T-helper 2 cell (primary cell): ENCODE measurements at places on chromosomes 5 and 9.

GRCh38 chr5:132203916-132204315 is 23.7 kb downstream of the P4HA2 start:
- DNase-seq = no peak

- no peak for DNase-seq
Measured at GRCh38 chr5:155711882-155712281, 615.1 kb upstream of the SGCD start.

DNA sequence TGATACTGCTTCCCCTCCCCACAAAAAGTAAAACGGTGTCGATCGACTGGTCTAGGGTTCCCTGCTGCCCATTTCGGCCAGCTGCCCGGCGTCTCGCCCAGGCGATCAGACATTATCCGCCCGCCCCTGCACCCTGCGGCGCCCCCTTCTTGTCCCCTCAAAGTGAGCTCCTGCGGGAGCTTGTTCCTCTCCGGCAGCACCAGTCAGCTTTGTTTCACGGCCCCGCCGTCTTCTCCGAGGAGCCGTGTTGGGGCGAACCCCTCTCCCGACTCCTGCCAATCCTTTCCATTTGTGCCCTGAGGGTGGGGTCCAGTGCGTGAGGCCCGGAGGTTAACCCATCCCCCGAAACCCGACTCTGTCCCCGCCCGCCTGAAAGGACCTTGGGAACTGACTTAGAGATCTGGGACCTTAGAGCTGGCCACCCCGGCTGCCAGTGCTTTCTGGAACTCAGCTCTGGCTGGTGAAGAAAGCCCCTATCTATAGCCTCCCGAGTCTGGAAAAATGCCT is 518 bp downstream of the UBE2B start:
- DNase-seq = peak; percentile 13

DNA sequence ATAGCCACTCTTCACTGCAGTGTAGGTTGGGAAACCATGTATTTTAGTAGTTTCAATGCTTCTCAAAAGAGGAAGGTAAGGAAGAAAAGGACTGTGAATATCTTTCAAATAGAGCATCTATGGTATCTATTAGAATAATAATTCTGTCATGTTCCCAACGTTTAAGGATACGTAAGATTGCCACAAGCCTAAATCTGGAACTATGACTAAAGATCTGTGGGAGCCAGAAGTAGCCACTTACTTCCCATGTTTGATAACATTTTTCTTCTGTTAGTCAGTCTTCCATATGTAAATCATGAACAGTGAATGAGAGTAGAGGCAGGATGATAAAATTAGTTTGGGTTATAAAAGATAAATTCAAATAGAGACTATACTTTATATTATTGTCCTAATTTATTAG is 16.3 kb upstream of the MROH2B start:
- DNase-seq = no peak

DNA sequence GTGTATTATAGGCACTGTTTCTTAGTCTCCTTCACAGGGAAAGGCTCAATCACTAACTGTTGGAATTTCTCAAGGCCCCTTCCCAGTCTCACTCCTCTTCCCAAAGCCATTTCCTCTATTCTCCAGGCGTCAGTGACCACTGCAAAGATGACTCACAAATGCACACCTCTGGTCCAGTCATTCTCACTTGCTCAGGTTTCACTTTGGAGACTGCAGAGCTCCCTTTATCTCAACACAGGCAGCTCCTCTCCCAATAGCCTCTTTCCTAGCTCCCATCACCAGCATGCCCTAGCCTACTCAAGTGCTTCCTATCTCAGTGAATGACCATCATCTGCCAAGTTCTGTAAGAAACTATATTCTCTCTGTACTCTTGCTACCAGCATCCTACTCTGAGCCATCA is 323.6 kb downstream of the NTRK2 start:
- no peak for DNase-seq

DNA sequence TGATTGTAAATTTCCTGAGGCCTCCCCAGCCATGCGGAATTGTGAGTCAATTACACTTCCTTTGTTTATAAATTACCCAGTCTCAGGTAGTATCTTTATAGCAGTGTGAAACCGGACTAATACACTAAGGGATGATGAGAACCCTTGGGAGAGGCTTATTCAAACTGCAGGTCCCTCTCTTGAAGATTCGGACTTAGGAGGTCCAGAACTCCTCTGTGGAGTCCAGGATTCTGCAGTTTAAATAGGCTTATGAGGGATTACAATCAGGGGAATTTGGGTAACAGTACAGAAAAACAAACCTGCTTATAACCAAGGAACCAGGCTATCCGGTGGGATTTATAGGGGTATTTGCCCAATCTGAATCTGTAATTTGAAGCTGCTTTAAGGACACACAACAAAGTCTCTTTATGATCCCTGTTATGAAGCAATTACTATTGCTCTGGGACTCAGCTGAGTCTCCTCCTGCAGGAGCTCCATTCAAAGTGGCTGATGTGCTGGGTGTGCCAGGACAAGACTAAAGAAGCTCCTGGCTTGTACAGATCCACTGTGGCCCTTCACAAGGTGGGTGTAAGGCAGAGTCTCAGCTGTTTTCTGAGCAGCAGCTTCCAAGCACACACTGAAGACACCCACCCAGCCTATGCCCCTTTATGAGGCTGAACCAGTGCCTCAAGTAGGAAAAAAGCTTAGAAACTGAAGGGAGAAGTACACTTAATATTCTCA is 41.8 kb upstream of the LHFPL2 start:
- no peak for DNase-seq

GRCh38 chr5:57710126-57710525 is 227.5 kb upstream of the ACTBL2 start:
- no peak for DNase-seq

DNA sequence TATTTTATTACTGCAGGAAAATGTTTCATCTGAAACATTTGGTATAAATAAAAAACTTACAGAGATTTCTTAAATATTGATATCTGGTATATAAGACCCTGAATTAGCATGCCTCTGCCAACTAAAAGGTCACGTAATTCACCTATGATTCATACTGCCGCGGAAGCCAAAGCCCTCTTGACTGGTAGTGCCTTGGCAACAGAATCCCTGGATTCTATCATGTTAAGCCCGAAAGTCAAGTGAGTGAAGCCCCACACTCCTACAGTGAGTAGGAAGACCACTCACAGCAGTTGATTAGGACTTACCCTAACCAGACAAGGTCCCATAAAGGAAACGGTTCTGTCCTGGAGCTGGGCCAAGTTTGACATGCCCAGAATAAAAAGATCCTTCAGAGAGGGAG is 175.6 kb upstream of the NREP start:
- DNase-seq = no peak

DNA sequence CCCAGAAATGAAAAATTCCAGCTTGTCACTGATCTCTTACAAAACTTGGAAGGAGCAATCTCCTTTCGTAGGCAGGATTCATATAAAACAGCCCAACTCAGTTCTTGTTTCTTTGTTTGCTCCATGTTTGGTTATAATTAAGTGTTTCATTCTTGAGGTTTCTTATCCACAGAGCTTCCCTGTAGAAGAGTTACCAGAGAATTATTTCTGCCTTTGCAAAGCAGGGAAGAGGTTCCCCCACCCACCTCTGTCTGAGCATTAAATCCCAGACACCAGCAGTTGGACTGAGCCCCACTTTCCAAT is 34.1 kb upstream of the RAI14 start:
- DNase-seq = no peak

GRCh38 chr5:146368137-146368536 is 29.5 kb downstream of the POU4F3 start:
- no peak for DNase-seq

GRCh38 chr9:92480986-92481633 is 1.2 kb downstream of the ASPN start:
- DNase-seq = no peak

DNA sequence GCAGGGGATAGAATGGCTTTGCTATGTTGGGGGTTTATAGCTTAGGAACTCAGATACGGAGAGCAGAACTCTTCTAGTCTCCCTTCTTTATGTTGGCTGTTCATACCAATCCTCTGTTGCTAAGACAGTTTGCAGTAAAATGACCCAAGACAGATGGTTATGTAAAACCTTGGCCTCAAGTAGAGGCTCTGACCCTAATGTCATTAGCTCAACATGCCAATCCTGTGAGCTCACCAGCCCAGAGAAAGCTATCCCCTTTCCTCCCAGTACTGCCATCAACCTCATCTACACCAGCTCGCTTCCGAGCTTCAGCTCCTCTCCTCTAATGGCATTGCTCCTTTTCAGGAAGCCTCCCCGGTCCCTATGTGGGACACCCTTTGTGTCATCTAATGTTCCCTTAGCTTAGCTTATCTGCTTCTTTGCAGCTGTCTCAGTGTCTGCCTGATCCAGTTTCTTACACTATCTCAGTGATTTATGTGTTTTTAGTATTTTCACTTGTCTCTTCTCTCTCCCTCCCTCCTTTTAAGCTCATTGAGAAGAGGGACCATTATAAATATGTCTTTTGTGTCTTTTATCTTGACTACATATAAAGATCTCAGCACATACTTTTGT is 281.3 kb upstream of the CLINT1 start:
- no peak for DNase-seq

- no peak for DNase-seq
Measured at GRCh38 chr5:167064198-167064776, 1227.2 kb upstream of the WWC1 start.

DNA sequence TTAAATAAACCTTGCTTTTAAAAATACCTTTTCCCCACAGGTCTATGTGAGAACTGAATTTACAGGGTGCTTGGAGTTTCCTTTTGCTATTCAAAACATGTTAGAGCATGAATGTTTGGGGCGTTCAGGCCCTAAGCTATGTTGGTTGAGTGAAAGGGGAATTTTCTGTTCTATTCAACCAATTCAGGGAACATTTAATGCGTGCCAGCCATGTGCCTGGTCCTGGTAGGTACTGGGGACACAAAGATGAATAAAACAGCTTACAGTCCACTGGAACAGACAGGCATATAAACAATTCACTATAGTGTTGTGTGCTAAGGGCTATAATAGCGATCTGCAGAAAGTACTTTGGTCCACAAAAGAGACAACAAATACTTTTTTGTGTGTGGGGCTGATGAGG is 108.5 kb downstream of the ZSWIM6 start:
- DNase-seq = no peak

GRCh38 chr5:124789104-124789605 is 42.7 kb upstream of the ZNF608 start:
- DNase-seq = no peak

- DNase-seq = no peak
Measured at GRCh38 chr5:141883184-141883891, 5.1 kb upstream of the PCDH1 start.

DNA sequence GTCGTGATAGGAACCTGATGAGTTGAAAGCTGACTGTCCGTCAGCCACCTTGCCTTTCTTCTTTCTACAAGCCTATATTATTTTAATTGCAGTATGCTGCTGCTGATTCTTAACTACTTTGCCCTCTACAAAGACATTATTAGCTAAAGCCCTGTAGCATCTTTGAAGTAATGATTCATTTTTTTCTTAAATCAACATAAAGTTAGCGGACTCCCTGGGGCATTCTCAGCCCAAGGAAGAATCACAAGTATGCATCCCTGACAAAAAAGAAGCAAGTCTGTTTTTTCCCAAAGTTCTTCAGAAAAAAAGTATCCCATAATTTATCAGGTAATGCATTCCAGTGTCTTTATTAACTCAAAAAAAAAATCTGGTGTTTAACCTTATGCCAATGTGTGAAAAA is 69.5 kb upstream of the TAS2R1 start:
- no peak for DNase-seq

- DNase-seq = no peak
Measured at GRCh38 chr5:137176126-137176525, 323.0 kb downstream of the SPOCK1 start.

GRCh38 chr9:35488566-35489312 is 1.2 kb upstream of the RUSC2 start:
- no peak for DNase-seq

DNA sequence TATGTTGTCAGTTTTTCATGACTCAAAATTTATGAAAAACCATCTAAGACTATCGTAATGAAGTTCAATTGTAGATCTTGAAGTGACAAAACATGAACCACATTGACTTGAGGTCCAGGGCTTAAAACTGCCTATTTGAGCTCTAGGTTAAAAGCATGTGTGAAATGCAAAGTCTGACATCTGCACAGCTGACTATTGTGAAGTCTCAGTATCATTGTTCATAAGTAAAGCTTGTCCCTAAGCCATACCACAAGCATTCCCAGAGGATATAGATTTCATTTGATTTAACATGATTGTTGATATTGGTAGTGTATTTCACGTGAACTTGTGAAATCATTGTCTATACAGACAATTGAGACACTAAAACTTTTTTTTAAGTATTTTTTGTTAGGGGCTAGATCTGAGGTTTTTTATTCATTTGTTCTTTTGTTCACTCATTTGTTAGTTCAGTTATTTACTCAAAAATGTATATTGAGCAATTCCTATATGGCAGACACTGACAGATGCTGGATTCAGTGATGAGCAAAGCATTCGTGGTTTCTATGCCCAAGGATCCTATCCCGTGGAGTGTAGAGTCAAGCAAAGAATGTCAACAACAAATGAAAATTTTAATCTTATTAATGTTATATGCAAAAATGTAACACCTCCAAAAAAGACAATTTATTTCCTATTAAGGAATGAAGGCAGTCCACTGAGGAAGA is 485.2 kb downstream of the RAB3C start:
- DNase-seq = no peak

DNA sequence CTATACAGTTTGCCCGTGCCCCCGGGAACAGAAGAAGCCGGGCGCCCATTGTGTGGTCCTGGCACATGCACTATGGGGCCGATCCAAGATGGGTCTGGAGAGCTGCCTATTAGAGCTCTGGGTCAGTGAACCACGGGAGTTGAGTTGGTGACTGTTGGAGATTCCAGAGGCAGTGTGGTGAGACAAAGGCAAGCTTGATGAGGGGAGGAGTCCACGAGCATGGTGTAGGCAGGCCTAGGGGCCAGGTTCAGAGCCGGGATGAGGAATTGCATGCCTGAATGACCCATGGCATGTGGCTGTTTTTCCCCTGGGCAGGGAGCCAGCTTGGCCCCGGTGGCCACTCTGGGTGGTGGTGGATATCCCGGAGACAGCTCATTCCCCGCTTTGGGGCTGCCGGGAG is 84.4 kb upstream of the STC2 start:
- DNase-seq = no peak

DNA sequence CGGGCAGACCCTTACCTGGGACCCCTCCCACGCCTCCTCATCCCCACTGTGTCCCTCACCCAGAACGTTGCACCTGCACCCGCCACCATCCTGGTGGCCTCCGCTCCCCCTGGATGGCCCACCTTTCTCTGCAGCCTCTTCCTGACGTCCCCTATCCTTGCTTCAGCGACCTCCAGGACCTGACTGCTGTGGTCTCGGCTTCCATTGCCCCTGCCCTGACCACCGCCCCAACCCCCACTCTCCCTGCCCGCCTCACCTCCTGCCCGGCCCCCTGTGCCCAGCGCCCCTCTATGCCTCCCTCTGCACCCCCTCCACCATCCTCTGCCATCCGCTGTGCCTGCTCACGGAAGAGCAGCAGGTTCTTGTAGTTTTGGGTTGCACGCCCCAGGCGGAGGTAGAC is 2.2 kb downstream of the LCN10 start:
- no peak for DNase-seq

DNA sequence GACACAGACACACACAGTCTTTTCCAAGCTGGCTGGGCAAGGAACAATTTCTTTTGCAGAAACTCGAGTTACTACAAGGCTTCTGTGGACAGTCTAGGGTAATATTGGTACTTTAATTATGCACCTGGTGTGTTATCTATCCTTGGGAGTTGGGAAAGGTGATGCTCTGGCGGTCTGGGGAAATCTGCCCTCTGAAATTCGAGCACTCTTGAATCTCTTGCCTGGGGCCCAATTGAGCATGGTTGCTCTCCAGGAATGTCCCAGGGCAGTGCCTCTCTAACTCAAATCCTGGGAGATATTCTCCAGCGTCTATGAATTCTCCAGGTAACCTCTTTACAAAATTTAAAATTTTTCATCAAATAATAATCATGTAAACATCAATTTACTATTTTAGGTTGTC is 69.3 kb downstream of the KCNIP1 start:
- no peak for DNase-seq

GRCh38 chr9:346111-346571 is 131.5 kb downstream of the DOCK8 start:
- DNase-seq = no peak
